HT1080 (cell line): ENCODE measurements at places on chromosomes 1 and 21.

- DNase-seq, result no peak
Observed at GRCh38 chr1:231575472-231575871, 47.0 kb downstream of the TSNAX start.

GRCh38 chr1:75341537-75341936 is 207.3 kb downstream of the LHX8 start:
- no peak for DNase-seq

- DNase-seq, result no peak
Observed at GRCh38 chr1:48908606-48909005, 131.9 kb upstream of the BEND5 start.

DNA sequence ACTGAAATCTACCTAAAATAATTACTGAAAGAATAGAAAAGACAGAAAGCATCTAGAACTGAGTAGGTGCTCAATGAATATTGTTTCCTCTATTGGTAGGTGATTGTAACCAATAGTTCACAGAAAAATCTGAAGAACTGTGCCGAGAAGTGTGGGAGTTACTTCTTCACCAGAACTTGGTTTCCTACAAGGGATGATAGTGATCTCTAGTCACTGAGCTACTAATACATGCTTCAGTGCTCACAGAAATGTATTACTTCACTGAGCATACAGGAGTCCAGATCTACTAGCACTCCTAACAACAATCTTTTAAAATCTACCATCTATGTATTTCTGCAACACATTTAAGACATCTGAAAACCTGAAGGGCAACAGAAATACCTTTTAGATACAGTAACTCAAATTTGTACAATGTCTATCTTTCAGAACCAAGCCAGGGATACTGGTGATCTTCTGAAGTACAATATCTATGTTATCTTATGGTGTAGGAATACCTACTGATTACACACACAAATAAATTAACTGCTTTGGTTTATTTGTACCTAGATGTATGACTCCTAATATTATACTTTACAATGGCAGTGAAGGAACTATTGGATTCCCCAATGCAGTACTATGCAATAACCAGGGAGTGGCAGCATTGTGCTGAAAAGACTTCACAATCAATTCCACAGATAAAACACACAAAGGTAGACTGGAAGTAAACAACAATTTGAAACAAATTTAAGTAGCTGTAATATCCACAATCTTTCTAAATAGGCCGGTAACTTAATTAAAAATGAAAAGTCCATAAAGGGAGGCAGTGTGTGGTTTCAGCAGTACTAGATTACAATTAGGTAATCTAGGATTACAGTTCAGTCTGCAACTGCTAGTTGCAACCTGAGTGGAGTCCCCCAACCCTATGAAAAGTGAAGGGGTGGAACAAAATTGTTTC is 243.0 kb downstream of the SLC45A1 start:
- DNase-seq, result peak; percentile 46
